ENCODE measurements at places on chromosomes 11 and 22. TPM values are rescaled to one million over a fixed set of nuclear protein-coding genes. Genes with fewer than 3 reads are reported as not detected.

The PKP3 gene
- total RNA-seq: under 0.01 TPM

The LZTR1 gene
- total RNA-seq: 49.3 TPM

The PHETA2 gene
- 3.0 TPM for total RNA-seq

The DEUP1 gene
- total RNA-seq: 0.16 TPM

The NF2 gene
- 41.6 TPM for total RNA-seq

The SLC37A2 gene
- total RNA-seq: 3.4 TPM

The CPSF7 gene
- total RNA-seq: 25.1 TPM

The SYVN1 gene
- 10.1 TPM for total RNA-seq

The OR51M1 gene
- total RNA-seq: not detected

The FRMD8 gene
- 9.2 TPM for total RNA-seq

The CD248 gene
- total RNA-seq: 1.1 TPM

The MIAT gene
- total RNA-seq: 221 TPM

The C22orf42 gene
- total RNA-seq: not detected

The ANO5 gene
- total RNA-seq: 26.8 TPM

The MS4A7 gene
- total RNA-seq: 3.3 TPM

GRCh38 chr11:57680552-57680874 is 12.6 kb downstream of the ZDHHC5 start:
- no peak for DNase-seq

GRCh38 chr22:38069372-38070249 is 12.4 kb downstream of the PICK1 start:
- peak; percentile 84 for DNase-seq

DNA sequence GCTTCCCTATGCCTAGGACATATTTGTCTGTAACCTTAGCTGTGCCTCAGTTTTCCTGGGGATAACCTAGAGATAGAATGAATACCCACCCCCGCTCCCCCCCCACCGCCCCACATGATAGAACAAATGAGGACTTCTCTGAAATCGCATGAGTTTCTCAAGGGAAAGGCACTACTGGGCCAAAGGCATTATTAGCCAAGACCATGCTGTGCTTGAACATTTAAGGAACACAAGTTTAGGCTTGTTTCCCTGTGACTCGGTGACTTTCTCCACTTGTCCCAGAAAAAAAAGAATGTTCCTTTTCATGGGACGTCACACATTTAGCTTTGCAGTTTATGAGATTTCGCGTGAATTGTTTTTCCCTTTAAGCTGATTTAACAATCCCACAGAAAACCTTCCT is 51.4 kb upstream of the CRTAM start:
- DNase-seq: no peak

GRCh38 chr11:128568166-128568778 is 19.1 kb downstream of the ETS1 start:
- DNase-seq: no peak

GRCh38 chr22:40270031-40270430 is 76.3 kb upstream of the ADSL start:
- DNase-seq: no peak

DNA sequence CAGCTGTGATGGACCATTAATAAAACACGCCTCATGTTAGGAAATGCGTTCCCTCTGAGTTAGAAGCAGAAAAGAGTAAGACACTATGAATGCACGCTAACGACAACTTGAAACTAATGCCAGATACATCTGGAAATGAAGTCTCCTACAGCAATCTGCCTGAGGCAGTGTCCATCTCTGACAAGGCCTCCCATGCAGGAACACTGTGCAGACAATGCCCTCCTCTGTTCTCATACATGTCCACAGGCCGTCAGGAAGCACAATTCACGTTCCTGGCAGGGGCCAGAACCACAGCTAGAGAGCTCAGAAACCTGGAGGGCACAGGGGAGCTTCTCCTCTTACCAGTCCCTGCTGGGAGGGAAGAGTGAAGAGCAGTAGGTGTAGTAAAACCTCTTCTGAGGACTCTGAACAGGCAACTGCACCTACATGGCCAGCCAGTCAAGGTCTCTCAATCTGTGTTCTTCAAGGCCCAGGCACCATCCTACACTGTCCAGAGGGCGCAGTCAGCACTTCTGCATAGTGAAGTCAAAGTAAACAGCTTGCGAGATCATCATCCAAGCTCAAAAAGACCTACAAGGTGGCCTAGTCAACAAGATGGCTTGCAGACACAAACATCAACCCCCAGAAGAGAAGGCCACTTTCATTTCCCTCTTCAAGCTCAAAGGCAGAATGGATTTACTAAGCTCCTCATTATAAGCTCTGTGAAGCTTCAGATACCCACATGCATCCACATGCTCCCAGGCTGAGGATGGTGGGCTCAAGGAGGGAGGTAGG is 41.5 kb upstream of the CYP2D6 start:
- no peak for DNase-seq

GRCh38 chr22:27422442-27422841 is 379.1 kb downstream of the MN1 start:
- DNase-seq: no peak

- DNase-seq: no peak
Measured at GRCh38 chr22:35313311-35314121, 13.8 kb downstream of the TOM1 start.

GRCh38 chr22:39135092-39135896 is 17.2 kb downstream of the CBX7 start:
- DNase-seq: no peak

DNA sequence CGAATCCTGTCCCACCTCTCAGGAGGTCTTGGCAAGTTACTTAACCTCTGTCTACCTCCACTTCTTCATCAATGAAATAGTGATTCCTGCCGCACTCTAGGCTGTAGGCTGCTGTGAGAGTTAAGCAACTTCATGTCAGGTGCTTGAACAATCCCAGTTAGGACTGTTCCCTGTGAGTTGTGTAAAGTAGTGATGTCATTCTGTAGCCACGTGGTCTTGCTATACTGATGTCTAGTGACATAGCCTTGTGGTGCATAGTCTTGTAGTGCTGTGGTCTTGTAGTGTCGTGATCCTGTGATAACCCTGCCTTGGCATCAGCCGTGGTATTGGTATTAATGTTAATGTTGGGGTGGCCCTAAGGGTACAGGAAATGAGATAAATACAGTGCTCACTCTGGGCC is 30.3 kb upstream of the PRR5 start:
- no peak for DNase-seq

DNA sequence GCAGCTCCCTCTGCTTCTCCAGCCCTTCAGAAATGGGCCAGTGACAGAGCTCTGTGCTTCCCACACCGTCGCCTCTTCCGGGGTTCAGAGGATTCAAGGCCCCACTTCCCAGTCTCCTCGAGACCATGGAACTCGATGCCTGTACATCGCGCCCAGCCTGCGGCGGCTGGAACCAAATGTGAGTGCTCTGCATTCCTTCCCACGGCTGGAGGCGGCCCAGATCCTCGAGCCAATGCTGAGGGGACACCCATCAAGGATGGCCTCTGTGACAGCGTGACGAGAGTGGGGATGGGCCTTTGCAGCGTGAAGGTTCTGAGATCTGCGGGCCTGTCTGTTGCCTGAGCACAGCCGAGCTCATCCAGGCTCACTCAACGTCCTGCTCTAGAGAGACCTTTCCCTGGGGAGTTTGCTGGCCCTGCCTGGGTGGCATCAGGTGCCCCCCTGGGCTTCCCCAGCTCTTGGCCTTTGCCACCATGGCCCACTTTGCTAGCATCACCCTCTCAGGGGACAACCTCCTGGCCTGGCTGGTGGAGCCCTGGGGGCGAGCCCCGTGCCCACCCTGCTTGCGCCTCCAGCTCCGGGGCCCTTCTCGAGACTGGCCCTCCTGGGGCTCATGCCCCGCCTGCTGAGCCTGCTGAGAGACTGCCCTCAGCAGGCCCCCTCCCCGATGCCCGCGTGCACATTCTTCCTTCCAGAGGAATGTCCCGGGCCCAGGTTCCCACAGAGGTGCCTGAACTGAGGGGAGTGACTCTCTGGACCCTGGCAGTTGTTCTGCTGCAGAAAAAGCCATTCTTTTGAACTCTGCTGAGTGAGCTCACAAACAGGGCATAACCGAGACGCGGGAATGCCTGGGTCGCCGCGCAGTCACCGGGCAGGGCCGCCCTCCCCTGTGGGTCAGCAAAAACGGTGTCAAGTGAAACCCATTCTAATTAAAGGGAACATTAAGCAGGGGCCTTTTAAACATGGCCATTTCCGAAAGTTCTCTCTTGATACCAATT is 7.3 kb upstream of the MYEOV start:
- DNase-seq: no peak

DNA sequence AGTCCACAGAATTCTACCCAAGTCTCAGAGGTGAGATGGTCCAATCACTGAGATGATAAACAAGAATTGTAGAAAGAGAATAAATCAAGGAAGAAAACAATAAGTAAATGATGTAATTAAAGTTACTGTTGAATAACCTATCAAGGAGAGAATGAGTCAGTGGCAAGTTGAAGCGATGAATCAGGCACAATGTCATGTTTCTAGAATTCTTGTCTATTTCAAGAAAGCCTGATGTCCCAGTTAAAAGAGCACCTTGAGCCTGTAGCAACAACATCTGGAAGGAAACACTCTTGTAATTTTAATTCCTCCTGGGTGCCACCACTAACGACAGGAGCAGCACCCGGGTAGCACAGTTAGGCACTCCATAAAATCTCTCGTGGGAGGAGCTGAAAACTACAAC is 67.9 kb upstream of the SLC35C1 start:
- DNase-seq: no peak

DNA sequence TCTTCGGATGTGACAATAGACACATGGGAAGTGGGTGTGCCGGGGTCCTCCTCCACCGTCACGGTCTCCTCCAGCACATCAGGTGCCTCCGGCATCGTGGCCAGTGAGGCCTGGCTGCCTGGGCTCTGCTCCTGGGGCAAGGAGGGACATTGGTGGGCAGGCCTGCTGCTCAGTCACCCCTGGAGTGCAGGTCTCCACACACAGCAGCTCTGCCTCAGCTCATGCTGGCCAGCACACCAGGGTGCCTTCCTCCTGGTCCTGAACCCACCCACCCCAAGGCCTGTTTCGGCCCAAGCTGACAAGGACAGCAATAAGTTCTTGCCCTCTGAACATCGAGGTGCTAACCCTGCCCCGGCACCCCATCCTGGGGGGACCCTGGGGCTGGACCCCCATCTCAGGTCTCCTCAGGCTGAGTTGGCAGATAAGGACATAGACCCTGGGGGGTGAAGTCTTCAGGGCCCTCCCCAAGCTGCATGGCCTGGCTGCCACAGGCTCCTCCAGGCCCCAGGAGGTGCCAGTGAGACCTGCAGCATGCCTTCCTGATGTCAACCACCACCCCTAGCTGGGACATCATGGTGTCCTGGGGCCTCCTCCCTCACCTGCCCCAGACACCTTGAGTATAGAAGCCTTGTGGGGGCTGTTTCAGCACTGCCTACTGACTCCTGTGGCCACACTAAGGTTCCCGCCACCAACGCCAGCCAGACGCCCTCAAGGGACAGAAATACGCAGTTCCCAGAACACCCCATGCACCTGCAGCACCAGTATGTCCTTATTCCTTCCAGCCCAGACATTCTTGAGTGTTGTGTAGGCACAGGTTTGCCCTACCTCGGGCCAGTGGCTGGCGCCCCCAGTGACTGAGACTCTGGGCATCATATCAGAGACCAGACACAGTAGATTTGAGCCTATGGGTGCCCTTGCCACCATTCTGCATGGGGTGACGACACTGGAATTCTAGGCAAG is 34.4 kb downstream of the ARVCF start:
- no peak for DNase-seq

DNA sequence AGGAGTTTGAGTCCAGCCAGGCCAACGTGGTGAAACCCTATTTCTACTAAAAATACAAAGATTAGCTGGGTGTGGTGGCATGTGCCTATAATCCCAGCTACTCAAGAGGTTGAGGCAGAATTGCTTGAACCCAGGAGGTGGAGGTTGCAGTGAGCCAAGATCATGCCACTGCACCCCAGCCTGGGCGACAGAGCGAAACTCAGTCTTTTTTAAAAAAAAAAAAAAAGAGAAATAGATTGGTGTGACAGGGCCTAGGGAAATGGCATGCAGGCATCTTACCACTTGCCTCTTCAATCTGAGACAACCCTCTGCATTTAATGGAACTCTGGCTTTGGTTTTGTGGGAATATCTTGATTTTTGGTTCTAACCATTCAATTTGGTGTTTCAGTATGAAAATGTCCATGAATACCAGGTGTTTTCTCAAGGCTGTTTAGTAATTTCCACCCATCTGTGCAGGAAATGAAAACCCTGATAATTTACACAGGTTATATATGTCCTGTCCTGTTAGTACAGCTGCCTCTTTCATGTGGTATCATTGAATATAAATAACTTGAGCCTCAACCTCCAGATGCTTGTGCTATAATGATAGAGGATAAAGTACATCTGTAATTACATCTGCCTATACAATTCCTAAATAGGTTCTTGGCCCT is 8.4 kb downstream of the XBP1 start:
- DNase-seq: no peak

DNA sequence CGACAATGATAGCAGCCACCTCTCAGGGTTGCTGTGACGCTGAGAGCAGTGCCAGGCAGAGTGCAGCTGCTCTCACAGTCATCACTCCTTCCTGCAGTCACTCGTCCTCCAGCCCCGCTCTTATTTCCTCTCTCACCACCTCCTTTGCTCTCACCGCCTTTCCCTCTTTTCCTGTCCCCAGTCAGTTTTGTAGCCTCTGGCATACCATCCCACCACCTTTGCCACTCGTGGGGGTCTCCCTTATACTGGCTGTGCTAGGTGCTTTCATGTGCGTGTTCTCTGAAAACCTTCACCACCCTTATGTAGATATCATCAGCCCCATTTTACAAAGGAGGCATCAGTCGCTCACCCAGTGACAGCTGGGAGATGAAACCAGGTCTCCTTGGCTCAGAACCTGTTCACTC is 19.3 kb upstream of the ST3GAL4 start:
- no peak for DNase-seq

GRCh38 chr11:114124601-114125144 is 65.2 kb downstream of the ZBTB16 start:
- DNase-seq: no peak

DNA sequence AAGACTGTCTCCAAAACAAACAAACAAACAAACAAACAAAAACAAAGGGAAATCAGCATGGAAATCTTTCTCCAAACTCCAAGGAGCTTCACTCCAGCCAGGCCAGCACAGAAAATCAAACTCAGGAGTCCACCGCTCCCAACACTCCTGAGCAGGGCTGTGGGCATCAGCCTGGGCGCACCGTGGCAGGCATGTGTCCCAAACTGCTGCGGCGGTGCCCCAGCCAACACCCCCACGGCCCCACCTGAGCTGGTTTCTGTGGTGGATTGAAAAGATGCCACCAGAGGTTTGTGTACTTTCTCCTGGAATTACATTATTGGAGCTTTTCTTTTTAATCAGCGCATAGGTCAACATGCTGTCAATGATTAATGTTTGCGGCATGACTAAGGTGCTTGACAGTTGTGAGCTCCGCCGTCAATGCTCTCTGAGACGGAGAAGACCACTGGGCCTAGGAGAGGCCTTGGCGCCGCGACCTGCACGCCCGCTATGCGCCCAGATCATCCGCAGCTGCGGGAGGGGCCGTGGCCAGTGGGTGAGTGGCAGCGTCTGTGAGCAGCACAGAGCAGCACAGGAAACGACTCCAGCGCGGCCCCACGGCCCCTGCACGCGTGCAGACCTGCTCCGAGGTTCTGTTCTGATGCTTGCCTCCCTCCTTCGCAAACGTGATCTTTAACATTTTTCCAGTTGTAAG is 18.1 kb downstream of the DRD4 start:
- no peak for DNase-seq

Measured in occipital lobe (tissue), 3 donors.